ENCODE measurements at places on chromosomes 1 and 21. TPM values are rescaled to one million over a fixed set of nuclear protein-coding genes. Genes with fewer than 3 reads are reported as not detected.

The PLA2G4A gene
- 4.1 TPM for total RNA-seq

The WDR64 gene
- not detected for total RNA-seq

The ANGEL2 gene
- total RNA-seq: 21.2 TPM

The CD5L gene
- not detected for total RNA-seq

The PTGFR gene
- total RNA-seq: 2.0 TPM

The SLC44A5 gene
- 0.20 TPM for total RNA-seq

DNA sequence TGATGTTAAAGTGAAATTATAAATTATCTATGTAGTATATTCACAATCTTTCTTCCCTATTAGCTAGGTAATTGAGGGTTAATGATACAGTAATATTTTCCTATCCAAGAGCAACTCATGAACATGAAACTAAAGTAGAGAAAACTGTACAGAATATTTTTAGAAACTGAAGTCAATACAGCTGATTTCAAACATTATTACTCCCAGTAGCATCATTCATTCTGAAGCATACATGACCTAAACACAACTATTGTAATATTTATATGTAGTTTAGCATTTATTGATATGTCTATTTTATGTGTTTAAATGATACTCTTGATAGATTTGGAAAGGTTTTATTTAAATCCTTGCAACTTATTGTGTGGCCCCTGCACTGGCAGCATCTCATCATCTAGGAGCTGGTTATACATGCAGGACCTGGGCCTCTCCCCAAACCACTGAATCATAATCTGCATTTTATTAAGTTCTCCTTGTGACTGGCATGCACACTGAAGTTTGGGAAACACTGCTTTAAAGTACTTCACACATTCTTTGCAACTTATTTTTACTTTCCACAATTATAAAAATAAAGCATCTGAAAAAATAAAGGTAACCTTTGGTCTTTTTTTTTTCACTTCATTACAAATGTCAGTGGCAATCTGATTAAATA, 199.9 kb downstream of the LRRC40 start:
- no peak overlapping the region for H3K27ac ChIP-seq
- H3K36me3 ChIP-seq: no peaks in the 10 kb centered on the region
- no peaks in the 10 kb centered on the region for H3K27me3 ChIP-seq

GRCh38 chr1:236576004-236576403, 28.3 kb downstream of the HEATR1 start:
- peaks cover 34% of the 10 kb centered on the region for H3K36me3 ChIP-seq
- no peak overlapping the region for H3K4me3 ChIP-seq
- peaks cover 3% of the 10 kb centered on the region for H3K4me1 ChIP-seq
- H3K27me3 ChIP-seq: no peaks in the 10 kb centered on the region

- no peak overlapping the region for H3K4me3 ChIP-seq
- H3K27me3 ChIP-seq: peaks cover 15% of the 10 kb centered on the region
- H3K36me3 ChIP-seq: peaks cover 2% of the 10 kb centered on the region
Observed at GRCh38 chr1:159817276-159818041, 9.2 kb upstream of the SLAMF8 start.

DNA sequence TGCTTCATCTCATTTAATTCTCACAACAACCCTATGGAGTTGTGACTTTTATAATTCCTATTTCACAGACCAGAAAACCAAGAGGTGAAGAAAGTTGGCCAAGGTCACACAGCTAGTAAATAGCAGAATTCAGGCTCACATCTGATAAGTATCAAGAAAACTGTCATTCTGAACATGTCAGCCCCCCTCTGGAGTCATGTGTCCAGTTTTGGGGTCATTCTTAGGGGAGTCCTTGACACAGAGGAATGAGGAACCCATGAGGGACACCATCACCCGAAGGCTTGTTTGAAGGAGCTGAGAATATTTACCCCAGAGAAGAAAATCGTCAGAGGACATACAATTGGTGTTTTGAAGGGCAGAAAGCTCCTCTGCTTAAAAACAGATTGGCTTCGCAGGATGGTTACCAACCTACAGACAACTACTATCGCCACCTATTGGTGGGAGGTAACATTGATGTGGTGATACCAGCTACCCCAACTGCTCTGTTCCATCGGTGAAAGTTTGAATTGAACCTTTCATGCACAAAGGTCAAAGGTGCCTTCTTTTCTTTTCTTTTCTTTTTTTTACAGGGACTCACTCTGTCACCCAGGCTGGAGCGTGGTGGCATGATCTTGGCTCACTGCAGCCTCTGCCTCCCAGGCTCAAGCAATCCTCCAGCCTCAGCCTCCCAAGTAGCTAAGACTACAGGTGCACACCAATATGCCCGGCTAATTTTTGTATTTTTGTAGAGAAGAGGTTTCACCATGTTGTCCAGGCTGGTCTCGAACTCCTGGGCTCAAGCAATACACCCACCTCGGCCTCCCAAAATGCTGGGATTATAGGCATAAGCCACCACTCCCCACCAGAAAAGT, 31.3 kb downstream of the NCMAP start:
- H3K27ac ChIP-seq: no peak overlapping the region
- DNase-seq: no peak
- peaks cover 9% of the 10 kb centered on the region for H3K27me3 ChIP-seq
- H3K4me1 ChIP-seq: no peaks in the 10 kb centered on the region
- H3K36me3 ChIP-seq: no peaks in the 10 kb centered on the region

GRCh38 chr1:200877839-200878551, 5.2 kb downstream of the GPR25 start:
- DNase-seq: no peak
- H3K36me3 ChIP-seq: no peaks in the 10 kb centered on the region
- no peak overlapping the region for H3K4me3 ChIP-seq
- no peak overlapping the region for H3K27ac ChIP-seq
- no peaks in the 10 kb centered on the region for H3K4me1 ChIP-seq

DNA sequence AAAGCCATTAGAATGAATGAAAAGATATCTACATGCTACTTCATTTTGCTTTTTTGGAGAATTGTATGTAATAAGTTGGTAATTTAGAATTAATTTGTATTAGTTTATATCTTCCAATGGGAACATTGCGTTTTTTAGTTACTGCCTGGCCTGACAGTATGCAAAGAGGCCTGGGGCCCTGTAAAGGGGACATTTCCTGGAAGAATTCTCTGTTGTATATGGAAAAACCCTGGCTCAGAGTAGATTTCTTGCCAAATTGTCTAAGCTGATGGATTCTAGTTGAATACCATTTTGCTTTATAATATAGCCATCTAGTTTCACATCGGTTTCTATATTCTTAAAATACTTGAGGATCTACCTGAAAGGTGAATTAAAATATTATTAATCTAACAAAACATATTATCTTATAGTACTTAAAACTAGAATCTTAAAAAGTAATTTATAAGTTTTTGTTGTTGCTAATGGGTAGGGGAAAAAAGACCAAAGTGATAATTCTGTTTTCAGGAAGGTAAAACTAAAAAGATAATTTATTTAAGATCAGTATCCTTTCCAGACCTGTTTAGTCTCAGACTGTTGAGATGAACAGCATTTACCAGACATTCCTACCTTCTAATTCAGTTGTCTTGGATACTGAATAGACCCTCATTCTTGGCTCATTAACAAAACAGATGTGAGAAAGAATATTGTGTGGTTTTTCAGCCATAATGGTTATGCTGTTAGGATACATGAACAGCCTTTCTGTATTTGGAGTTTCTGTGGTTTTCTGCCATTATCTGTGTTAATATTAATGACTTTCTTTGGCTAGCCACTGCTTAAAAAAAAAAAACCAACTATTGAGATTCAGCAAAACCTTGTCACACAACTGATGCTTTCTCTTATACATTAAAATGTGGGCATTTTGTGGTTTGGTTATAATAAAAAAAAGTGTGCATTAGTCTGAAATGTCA, 4.8 kb downstream of the AGO3 start:
- H3K27ac ChIP-seq: peak overlapping the region; percentile 17
- H3K4me3 ChIP-seq: no peak overlapping the region
- H3K27me3 ChIP-seq: no peaks in the 10 kb centered on the region
- DNase-seq: no peak
- peaks cover 43% of the 10 kb centered on the region for H3K4me1 ChIP-seq

DNA sequence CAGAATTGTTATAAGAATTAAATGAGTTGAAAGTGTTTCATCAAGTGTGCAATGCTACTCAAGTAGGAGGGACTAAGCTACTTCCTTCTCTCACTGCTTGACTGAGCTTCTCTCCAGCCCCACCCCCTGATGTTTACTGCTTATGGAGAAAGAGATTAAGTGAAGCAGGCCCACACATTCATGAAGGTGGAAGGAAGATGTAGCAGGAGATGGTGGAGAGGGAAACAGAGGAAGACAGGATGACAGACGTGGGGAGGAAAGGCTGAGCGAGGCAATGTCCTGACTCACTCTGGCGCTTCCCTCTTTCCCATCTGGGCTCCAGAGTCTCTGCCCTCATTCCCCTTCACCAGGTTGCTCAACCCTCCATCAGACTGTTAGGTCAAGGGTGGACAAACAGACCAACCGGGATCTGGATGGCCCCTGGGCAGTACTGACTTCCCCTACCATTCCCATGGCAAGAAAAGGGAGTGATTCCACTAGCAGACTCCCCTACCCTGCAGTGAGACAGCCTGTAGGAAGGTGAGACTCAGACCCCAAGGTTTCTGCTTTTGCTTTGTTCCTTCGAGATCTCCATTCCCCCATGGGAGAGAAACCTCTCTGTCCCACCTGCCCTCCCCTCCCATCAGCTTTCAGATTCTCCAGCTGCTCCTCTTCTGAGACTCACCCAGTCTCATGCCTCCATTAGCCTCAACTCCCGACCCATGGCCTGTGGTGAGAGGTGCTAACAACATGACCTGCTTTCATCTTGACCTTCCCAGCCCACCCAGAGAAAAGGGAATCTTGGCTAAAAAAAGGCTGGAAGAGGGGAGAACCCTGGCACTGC, 3.1 kb upstream of the ARHGEF2 start:
- H3K4me1 ChIP-seq: peaks cover 73% of the 10 kb centered on the region
- H3K36me3 ChIP-seq: peaks cover 2% of the 10 kb centered on the region
- H3K4me3 ChIP-seq: peak overlapping the region; percentile 95
- no peaks in the 10 kb centered on the region for H3K27me3 ChIP-seq

DNA sequence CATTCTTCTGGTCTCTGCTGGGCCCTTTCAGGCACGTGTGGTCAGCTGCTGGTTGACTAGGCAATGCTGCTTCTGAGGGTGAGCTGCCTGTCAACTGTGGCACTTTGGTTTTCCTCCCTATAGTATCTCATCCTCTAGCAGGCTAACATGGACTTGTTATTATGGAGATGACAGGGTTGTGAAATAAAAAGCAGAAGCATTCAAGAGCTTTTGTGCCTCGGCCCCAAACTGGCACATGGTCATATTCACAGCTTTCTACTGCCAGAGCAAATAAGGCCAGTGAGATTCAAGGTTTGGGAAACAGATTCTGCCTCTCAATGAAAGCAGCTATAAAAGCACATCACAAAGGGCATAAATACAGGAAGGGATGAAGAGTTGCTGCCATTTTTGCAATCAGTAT, 1.6 kb upstream of the ZNF124 start:
- H3K27ac ChIP-seq: no peak overlapping the region
- H3K4me1 ChIP-seq: peaks cover 13% of the 10 kb centered on the region
- peaks cover 1% of the 10 kb centered on the region for H3K36me3 ChIP-seq
- H3K27me3 ChIP-seq: no peaks in the 10 kb centered on the region

DNA sequence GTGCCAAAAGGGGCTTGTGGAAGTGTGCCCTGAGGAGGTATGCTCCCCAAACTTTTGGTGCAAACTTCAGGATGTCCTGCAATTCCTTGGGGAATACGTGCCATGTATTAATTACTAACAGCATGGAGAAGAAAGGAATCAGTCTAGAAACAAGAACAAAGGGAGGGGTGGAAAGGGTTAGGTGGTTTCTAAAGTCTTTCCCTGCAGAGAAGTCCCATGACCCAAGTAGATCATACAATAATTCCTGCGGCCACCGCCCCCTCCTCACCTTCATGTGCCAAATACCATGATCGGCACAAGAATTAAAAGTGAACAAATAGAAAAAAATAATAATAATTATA, 258.2 kb downstream of the PLPP3 start:
- H3K27me3 ChIP-seq: no peaks in the 10 kb centered on the region
- peaks cover 19% of the 10 kb centered on the region for H3K4me1 ChIP-seq
- no peak for DNase-seq
- H3K27ac ChIP-seq: no peak overlapping the region
- no peak overlapping the region for H3K4me3 ChIP-seq

- H3K27me3 ChIP-seq: peaks cover 32% of the 10 kb centered on the region
- peaks cover 8% of the 10 kb centered on the region for H3K4me1 ChIP-seq
- no peak overlapping the region for H3K4me3 ChIP-seq
- no peak overlapping the region for H3K27ac ChIP-seq
- H3K36me3 ChIP-seq: no peaks in the 10 kb centered on the region
Observed at GRCh38 chr1:239896980-239897379, 194.7 kb upstream of the FMN2 start.

GRCh38 chr1:28176492-28177470, at the start of gene PTAFR:
TSS of gene PTAFR (minus strand) at chr1:28176690. CDS start at chr1:28151021, 25,669 bp downstream.
- no peak for DNase-seq
- H3K27me3 ChIP-seq: peaks cover 7% of the 10 kb centered on the region
- H3K36me3 ChIP-seq: no peaks in the 10 kb centered on the region
- no peaks in the 10 kb centered on the region for H3K4me1 ChIP-seq
- H3K27ac ChIP-seq: peak within 1 kb of the TSS; percentile 28
- H3K4me3 ChIP-seq: no peak within 1 kb of the TSS

- no peak overlapping the region for H3K27ac ChIP-seq
- no peak for DNase-seq
- peaks cover 43% of the 10 kb centered on the region for H3K36me3 ChIP-seq
- no peaks in the 10 kb centered on the region for H3K27me3 ChIP-seq
- no peaks in the 10 kb centered on the region for H3K4me1 ChIP-seq
Observed at GRCh38 chr1:184818646-184819045, 64.0 kb upstream of the EDEM3 start.

DNA sequence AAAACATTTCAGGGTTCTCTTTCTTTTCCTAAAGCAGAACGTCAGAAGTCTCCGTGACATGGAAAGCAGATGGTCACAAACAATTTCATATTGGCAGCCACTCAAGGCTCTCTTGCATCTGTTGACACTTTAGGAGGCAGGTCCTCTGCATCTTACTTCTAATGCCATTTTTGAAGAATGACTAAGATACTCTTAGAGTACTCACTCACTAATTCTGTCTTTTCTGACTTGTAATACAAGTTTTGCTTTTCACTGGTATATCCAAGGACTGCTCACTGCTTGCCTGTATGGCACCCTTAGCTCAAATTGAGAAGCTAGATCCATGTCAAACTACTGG, 68.3 kb downstream of the PRRX1 start:
- no peak for DNase-seq
- no peaks in the 10 kb centered on the region for H3K27me3 ChIP-seq
- no peak overlapping the region for H3K4me3 ChIP-seq
- peak overlapping the region; percentile 6 for H3K27ac ChIP-seq
- peaks cover 43% of the 10 kb centered on the region for H3K36me3 ChIP-seq

- H3K27ac ChIP-seq: no peak overlapping the region
- no peaks in the 10 kb centered on the region for H3K27me3 ChIP-seq
- peaks cover 31% of the 10 kb centered on the region for H3K4me1 ChIP-seq
- DNase-seq: no peak
- H3K4me3 ChIP-seq: peak overlapping the region; percentile 79
- no peaks in the 10 kb centered on the region for H3K36me3 ChIP-seq
Observed at GRCh38 chr1:31762726-31763670, 1.1 kb downstream of the ADGRB2 start.

DNA sequence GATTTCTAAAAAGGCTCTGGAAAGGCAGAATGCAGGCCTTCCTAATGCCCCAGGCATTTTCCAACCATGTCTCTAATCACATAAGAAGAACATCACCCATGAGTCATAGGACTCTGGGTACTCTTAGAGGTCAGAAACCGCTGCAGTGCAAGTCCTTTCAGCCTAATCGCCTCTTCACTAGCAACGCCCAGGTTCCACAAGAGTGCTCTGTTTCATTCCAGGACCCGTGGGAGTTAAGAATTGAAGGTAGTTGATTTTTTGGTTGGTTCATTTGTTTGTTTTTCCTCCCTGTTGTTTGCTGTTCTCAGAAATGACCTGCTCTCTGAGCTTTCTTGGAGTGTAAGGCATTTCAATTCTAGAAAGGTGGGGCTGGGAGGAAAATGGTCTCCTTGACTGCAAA, 123.2 kb downstream of the NR5A2 start:
- H3K27me3 ChIP-seq: peaks cover 3% of the 10 kb centered on the region
- no peak overlapping the region for H3K4me3 ChIP-seq
- no peak for DNase-seq
